ENCODE measurements at places on chromosomes 4 and X. TPM values are rescaled to one million over a fixed set of nuclear protein-coding genes. Genes with fewer than 3 reads are reported as not detected.

- H3K27ac ChIP-seq: no peak overlapping the region
- H3K27me3 ChIP-seq: no peaks in the 10 kb centered on the region
- no peaks in the 10 kb centered on the region for H3K4me1 ChIP-seq
Observed at GRCh38 chrX:73182502-73183114, 32.0 kb downstream of the NAP1L2 start.

DNA sequence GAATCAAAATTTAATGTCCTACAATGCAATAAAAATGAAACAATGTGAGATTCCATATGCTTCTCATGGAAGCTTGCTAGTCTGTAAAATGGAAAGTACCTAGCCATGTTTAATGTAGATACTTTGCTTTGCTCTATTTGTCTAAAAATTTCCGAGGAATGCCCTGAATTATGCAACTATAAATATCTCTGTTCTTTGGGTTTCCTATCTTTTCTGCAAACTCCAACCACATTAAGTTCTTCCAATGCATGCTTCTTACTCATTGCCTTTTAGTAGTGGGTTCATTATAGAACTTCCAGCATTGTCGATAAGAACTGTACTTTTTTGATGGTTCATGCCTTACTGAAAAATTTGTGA is 178.3 kb downstream of the RASL11B start:
- no peaks in the 10 kb centered on the region for H3K36me3 ChIP-seq
- no peaks in the 10 kb centered on the region for H3K27me3 ChIP-seq
- no peak overlapping the region for H3K4me3 ChIP-seq

- no peak for DNase-seq
- H3K27me3 ChIP-seq: no peaks in the 10 kb centered on the region
- H3K27ac ChIP-seq: no peak overlapping the region
- no peaks in the 10 kb centered on the region for H3K4me1 ChIP-seq
- no peaks in the 10 kb centered on the region for H3K36me3 ChIP-seq
- H3K4me3 ChIP-seq: no peak overlapping the region
Observed at GRCh38 chrX:46737041-46737440, 21.9 kb downstream of the SLC9A7 start.

GRCh38 chrX:21738210-21738949 is 19.5 kb downstream of the SMPX start:
- no peaks in the 10 kb centered on the region for H3K4me1 ChIP-seq
- no peak overlapping the region for H3K27ac ChIP-seq
- H3K36me3 ChIP-seq: no peaks in the 10 kb centered on the region
- no peak for DNase-seq
- H3K27me3 ChIP-seq: no peaks in the 10 kb centered on the region

- no peaks in the 10 kb centered on the region for H3K36me3 ChIP-seq
- DNase-seq: no peak
- H3K27me3 ChIP-seq: no peaks in the 10 kb centered on the region
- H3K4me3 ChIP-seq: no peak overlapping the region
- no peak overlapping the region for H3K27ac ChIP-seq
Observed at GRCh38 chrX:69161786-69162349, 3.4 kb downstream of the PJA1 start.

GRCh38 chrX:21837056-21837455 is 2.4 kb upstream of the MBTPS2 start:
- H3K27me3 ChIP-seq: peaks cover 24% of the 10 kb centered on the region
- H3K4me3 ChIP-seq: no peak overlapping the region
- no peak for DNase-seq
- H3K4me1 ChIP-seq: no peaks in the 10 kb centered on the region

DNA sequence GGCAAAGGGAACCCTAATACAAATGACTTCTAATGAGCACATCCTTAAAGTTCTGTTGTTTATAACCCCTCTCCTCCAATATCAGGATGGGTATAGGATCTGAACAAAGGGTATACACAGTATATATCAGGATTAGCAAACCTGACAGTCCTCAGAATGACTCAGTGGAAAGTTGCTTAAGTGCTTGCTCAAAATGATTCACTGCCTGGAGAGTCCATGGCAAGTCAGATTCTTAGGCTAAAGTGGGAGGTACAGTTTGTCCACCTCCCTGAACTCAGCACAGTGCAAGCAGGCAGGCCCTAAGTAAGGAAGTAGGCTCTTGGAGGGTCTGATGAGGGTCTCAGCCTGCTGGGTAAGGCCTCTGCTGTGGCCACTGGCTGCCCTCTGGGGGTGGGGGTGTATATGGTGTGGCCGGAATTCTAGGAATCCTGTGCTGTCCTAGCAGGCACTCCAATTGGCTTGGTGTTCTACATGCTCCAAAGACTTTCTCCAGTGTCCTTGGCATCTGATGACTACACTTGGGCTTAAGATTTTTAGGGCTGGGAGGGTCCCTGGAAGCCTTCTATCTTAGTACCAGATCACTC is 54.3 kb downstream of the CHRDL1 start:
- no peak overlapping the region for H3K27ac ChIP-seq
- H3K4me3 ChIP-seq: no peak overlapping the region
- no peaks in the 10 kb centered on the region for H3K27me3 ChIP-seq
- DNase-seq: no peak
- H3K36me3 ChIP-seq: no peaks in the 10 kb centered on the region

DNA sequence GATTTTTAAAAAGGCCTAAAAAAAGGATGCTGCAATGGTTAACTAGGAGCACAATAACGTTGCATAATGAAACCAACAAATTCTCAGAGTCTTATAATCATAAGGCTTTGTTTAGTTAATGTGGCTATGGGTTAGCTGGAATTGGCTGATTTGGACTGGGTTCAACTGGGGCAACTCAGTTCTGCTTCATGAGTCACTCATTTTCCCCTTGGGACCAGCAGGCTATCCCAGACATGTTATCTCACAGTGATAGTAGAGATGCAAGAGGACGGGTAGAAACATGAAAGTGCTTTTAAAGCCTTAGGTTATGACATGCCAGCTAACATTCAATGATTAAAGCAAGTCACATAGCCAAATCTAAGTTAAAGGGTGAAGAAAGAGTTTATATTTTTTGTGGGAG is 189.2 kb upstream of the GK2 start:
- H3K4me1 ChIP-seq: no peaks in the 10 kb centered on the region
- no peak for DNase-seq
- H3K27ac ChIP-seq: no peak overlapping the region
- H3K27me3 ChIP-seq: no peaks in the 10 kb centered on the region
- H3K36me3 ChIP-seq: no peaks in the 10 kb centered on the region
- H3K4me3 ChIP-seq: no peak overlapping the region

GRCh38 chr4:39255266-39255665 is 72.9 kb downstream of the WDR19 start:
- no peaks in the 10 kb centered on the region for H3K36me3 ChIP-seq
- no peak overlapping the region for H3K27ac ChIP-seq
- no peak for DNase-seq
- no peak overlapping the region for H3K4me3 ChIP-seq
- H3K4me1 ChIP-seq: no peaks in the 10 kb centered on the region
- no peaks in the 10 kb centered on the region for H3K27me3 ChIP-seq

- H3K27me3 ChIP-seq: no peaks in the 10 kb centered on the region
- DNase-seq: no peak
- H3K4me3 ChIP-seq: no peak overlapping the region
Observed at GRCh38 chrX:123753656-123754350, 21.0 kb upstream of the THOC2 start.

Gene PITX2
- not detected for total RNA-seq

GRCh38 chrX:150649096-150649870 is 43.9 kb upstream of the MTMR1 start:
- no peak overlapping the region for H3K4me3 ChIP-seq
- peaks cover 4% of the 10 kb centered on the region for H3K27me3 ChIP-seq
- DNase-seq: no peak
- H3K27ac ChIP-seq: no peak overlapping the region
- no peaks in the 10 kb centered on the region for H3K36me3 ChIP-seq
- no peaks in the 10 kb centered on the region for H3K4me1 ChIP-seq

Gene ARHGAP36
- not detected for total RNA-seq

GRCh38 chr4:102598762-102599374 is 97.7 kb downstream of the NFKB1 start:
- no peaks in the 10 kb centered on the region for H3K4me1 ChIP-seq
- DNase-seq: no peak
- H3K27me3 ChIP-seq: no peaks in the 10 kb centered on the region
- no peak overlapping the region for H3K4me3 ChIP-seq

GRCh38 chrX:131854581-131854980 is 168.5 kb upstream of the STK26 start:
- H3K4me1 ChIP-seq: no peaks in the 10 kb centered on the region
- no peak overlapping the region for H3K4me3 ChIP-seq
- no peak for DNase-seq
- no peaks in the 10 kb centered on the region for H3K27me3 ChIP-seq
- H3K36me3 ChIP-seq: no peaks in the 10 kb centered on the region

DNA sequence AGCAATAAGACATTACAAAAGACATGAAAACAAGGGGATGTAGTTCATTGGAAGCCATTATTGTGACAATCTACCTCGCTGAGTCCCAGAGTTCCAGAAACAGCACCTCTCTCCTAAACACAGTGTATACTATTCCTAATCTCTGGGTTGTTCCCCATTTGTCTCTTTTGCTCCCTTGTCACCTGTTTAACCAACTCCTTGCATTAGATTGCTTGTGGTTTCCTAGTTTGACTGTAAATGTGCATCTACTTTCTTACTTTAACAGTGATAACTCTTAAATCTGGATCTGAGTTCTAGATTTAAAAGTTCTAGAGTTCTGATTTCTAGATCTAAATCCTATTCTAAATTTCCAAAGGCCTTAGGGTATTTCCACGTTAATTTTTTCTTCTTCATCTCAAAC is 71.6 kb upstream of the TET2 start:
- no peaks in the 10 kb centered on the region for H3K36me3 ChIP-seq

DNA sequence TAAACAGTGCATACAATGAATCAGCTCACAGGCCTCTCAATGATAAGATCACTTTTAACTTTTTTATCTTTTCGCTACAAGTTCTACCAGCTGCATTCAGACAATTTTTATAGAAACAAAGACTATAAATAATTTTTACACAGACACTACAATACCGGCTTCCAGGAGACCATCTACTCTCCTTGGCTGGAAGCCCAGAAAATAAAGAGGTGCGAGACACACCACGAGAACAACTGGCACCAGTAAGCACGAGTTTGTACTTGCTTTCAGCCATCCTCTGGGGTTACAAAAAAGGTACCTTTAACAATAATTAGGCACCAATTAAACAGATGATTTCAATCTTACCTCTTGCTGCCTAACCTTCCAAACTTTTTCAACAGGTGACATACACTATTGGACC is 11.2 kb upstream of the PRDX4 start:
- no peaks in the 10 kb centered on the region for H3K27me3 ChIP-seq
- H3K4me3 ChIP-seq: no peak overlapping the region
- DNase-seq: no peak
- no peak overlapping the region for H3K27ac ChIP-seq

- H3K36me3 ChIP-seq: no peaks in the 10 kb centered on the region
- no peak overlapping the region for H3K4me3 ChIP-seq
- no peaks in the 10 kb centered on the region for H3K27me3 ChIP-seq
- H3K27ac ChIP-seq: no peak overlapping the region
Observed at GRCh38 chr4:76342191-76342590, 35.7 kb downstream of the STBD1 start.

Gene SLITRK2
- total RNA-seq: 0.14 TPM

Gene CTPS2
- 7.2 TPM for total RNA-seq

- no peak for DNase-seq
- H3K4me1 ChIP-seq: no peaks in the 10 kb centered on the region
- H3K27me3 ChIP-seq: no peaks in the 10 kb centered on the region
- H3K4me3 ChIP-seq: no peak overlapping the region
Observed at GRCh38 chr4:15144967-15145295, 142.7 kb downstream of the CPEB2 start.

Gene PORCN
- 3.8 TPM for total RNA-seq

All from pancreas (tissue), 10 donors.